ENCODE measurements at places on chromosomes 6 and 20.

DNA sequence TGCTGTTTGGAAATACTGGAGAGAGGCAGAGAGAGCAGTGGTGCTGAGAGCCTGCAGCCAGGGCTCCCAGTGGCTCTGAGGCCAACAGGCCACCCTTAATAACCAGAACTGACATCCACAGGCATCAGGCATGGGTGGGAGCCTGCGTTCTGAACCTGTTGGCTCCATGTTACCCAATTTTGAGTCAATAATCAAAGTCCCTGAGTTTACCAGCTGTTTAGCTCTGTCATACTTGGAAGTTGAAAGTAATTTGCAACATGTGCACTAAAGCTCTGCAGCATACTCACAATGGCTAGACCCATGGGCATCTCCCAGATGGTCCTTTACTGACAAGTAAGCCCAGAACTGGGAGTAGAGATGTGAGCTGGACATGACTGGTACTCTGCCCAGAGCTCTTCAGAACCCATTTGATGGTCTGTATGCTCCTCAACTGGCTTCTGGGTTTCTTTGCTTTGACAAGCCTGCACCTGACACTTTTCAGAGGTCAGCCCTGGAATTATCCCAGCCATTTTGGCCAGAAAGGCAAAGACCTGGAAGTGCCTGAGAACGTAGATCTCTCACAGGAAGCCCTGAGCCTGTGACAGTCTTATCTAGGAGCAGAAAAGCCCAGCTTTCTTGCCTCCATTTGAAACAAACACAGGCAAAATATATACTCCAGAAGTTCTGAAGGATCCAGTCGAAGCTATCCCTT lies 122.4 kb upstream of the CITED2 start:
- DNase-seq = no peak

GRCh38 chr6:161554883-161555282 lies 281.0 kb upstream of the AGPAT4 start:
- DNase-seq = no peak

GRCh38 chr6:73452107-73452461 lies at the start of gene CGAS:
Gene CGAS, minus strand, starts transcription at chr6:73452297. Its CDS starts 116 bp downstream, at chr6:73452181.
- DNase-seq = peak; percentile 76

DNA sequence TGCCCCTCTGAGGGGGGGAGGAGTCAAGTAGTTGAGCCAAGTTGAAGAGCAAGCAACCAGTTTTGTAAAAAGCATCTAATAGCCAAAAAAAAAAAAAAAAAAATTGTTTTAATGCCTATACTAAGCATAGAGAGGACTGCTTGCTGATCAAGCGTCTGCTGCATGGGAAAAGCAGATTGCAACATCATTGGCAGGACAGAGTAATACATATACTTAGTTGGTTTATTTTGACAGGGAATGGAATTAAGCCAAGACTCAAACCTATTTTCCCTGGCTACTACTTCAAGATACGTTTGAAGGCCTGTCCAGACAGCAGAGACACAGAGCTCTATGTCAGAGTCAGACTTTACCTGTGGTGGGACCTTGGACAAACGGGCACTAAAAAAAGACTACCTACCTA lies 120.5 kb downstream of the RTN4IP1 start:
- no peak for DNase-seq

- no peak for DNase-seq
Measured at GRCh38 chr20:50130995-50131394, 18.0 kb upstream of the UBE2V1 start.

DNA sequence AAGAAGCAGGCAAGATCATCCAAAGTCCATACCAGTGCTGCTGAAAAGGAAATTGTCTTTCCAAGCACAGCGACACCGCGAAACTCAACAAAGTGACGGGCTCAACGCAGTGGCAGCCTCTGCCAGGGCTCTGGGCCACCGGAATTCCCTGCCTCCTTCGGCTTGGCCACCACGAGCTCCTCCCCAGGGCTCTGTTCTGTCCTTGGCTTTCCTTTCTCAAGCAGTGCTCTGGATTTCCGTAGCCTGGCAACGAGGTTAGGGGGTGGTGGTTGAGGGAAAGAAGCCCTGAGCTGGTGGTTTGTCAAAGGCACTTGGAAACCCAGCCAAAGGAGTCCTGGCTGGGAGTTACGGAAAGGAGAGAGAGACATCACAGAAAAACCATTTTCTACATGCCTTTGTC lies 31.2 kb downstream of the PRR18 start:
- no peak for DNase-seq
